ENCODE measurements at places on chromosomes 16 and 17.
A peak's percentile ranks its signal among the peaks of the same experiment; 100 is the strongest.

DNA sequence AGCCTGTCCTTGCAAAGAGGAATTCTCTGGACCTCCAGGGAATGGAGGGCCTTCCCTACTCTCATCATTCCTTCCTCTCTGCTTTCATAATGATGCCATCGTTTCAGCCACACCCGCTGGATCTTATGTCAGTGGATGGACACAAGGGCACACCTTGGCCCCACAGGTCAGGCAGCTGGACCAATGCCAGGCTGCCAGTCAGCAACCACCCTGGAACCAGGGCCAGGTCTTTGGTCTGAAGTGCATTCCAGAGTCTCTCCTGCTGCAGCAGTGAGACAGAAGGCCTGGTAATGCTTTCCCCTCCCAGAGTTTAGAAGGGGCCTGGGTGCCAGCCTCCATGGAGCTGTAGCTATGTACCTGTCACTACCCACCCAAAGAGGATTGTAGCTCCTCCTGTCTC, 7.4 kb downstream of the C1QL1 start:
- DNase-seq: no peak

GRCh38 chr16:30967795-30968194, 10.2 kb downstream of the SETD1A start:
- DNase-seq: no peak

GRCh38 chr17:46171939-46172338, 21.3 kb downstream of the KANSL1 start:
- DNase-seq: no peak

GRCh38 chr17:31907342-31907962, 5.9 kb upstream of the UTP6 start:
- DNase-seq: no peak

- DNase-seq: no peak
Observed at GRCh38 chr17:2483084-2483483, 28.6 kb downstream of the METTL16 start.

DNA sequence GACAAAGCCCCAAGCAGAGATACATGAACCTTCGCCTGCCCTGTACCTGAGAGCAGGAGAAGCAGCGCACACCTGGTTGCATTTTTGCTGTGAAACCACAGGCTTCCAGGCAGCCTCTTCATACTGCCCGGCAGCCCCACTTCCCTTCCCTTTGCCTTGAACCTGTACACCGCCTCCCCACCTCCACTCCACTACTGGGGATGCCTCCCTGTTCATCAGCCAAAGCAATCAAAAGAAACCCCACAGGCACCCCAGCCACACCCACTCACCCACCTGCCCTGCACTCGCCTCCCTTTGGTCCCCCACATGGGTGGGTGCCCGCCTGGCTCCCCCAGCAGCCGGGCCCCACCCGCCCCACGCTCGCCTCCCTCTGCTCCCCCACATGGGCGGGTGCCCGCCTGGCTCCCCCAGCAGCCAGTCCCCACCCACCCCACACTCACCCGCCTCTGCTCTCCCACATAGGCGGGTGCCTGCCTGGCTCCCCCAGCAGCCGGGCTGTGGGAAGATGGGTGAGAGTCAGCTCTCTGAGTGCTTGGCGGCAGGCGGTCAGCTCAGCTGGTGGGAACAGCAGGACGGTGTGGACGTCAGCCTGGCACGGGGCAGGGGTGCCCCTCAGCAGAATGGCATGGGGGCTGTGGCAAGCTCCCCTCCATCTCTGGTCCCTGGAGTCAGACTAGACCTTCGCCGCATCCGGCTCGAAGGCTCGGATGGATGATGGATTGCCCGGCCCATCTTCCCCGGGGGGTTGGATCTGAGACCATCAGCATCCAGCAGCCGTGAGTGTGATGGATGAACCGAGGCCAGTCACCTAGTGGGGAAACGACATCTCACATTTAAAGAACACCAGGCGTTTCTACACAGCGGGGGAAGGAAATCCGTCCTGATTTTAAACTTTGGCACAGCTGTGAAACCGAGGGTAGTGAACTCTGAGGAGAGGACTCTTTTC, 135.6 kb downstream of the BANP start:
- no peak for DNase-seq

GRCh38 chr16:90018652-90019542, at the start of gene DBNDD1:
Gene DBNDD1, minus strand, starts transcription at chr16:90019456. Its CDS starts 115 bp downstream, at chr16:90019341.
- no peak for DNase-seq

DNA sequence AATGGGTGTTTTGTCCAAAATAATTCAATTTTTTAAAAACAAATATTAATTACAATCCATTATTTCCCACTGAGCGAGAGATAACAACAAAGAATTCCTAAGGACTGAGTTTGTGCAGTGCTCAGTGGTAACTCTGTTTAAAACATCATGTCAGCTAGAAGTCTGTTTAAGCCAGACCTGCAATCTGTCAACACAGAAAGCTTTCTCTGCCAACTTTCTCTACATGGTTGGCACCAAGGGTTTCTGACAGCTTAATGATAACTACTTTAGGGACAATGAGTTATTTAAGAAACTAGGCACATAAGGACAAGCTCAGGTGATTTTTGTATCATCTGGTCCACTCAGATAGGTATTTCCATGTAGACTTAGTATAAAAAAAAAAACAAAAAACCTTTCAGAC, 81.8 kb downstream of the WDR59 start:
- DNase-seq: no peak

DNA sequence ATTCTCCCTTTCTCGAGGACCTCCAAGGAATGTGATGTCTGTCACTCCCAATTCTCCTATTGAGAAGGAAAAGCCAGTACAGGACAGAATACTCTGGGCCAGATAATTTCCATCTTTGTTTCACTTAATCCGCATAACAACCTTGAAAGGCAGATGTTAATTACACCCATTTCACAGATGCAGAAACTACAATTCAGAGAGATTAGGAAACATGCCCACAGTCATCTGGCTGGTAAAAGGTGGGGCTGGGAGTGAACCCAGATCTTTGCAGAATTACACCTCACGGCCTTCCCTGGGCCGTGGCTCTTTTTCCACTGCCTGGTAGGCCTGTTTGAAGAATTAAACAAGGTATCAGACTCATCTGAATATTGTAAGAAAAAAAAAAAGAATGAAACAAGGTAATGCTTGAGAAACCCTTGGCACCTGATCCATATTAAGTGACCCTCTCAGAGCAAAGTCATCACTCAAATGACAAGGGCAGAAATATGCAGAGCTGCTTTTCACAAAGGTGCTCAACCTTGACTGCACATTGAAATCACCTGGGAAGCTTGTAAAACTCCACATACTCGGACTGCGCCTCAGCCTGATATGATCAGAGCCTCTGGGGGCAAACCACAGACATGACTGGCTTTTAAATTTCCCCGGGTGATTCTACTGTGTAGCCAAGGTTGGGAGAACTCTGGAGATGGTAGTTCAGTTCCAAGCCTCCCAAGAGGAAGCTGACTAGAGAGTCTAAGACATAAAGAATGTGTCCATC, 16.6 kb upstream of the G6PC1 start:
- DNase-seq: no peak

- DNase-seq: peak; percentile 96
Observed at GRCh38 chr17:50151041-50151936, 812 bp upstream of the PPP1R9B start.

DNA sequence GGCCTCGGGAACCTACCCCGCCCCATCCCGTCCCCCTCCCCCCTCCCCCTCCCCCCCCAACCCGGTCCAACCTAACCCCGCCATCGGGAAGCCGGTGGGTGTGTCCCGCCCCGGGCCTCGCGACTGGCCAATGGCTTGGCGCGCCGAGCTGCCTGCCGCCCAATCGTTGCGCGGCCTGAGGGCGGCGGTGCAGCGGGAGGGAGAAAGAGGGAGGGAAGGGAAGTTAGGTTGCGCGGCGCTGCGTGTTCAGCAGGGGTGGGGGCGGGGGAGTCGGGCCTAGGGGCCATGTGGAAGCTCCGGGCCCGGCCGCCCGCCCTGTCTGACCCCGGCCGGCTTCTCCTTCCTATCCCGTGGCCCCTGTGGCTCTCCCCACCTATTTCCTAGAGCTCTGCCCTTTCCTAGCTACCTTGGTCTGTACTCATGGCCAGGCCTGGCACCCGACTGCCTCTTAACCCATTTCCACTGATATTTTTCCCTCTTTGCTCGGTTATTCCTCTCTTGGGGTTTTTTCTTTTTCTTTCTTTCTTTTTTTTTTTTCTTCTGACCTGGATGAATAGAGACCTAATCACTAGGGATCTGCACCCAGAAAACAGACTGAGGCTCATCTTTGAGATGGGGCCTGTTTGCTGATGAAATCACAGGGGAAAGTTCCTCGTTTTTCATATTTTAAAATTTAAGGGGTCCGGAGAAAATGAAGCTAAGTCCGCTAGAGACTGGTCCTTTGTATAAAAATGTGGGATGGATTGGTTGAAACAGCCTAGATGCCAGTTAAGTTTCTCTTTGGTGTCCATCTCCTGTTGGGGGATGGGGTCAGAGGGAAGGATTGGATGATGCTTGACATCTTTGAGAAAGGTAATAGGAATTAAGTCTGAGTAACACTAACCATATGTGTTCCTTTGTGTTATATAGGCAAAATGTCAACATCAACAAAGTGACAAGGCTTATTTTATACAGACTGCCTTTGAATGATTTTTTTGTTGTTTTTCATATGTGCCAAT, 1.1 kb downstream of the KPNB1 start:
- peak; percentile 96 for DNase-seq

- peak; percentile 53 for DNase-seq
Observed at GRCh38 chr17:81976332-81977210, 858 bp upstream of the ASPSCR1 start.

- peak; percentile 46 for DNase-seq
Observed at GRCh38 chr16:49592546-49593423, 219.2 kb downstream of the C16orf78 start.

DNA sequence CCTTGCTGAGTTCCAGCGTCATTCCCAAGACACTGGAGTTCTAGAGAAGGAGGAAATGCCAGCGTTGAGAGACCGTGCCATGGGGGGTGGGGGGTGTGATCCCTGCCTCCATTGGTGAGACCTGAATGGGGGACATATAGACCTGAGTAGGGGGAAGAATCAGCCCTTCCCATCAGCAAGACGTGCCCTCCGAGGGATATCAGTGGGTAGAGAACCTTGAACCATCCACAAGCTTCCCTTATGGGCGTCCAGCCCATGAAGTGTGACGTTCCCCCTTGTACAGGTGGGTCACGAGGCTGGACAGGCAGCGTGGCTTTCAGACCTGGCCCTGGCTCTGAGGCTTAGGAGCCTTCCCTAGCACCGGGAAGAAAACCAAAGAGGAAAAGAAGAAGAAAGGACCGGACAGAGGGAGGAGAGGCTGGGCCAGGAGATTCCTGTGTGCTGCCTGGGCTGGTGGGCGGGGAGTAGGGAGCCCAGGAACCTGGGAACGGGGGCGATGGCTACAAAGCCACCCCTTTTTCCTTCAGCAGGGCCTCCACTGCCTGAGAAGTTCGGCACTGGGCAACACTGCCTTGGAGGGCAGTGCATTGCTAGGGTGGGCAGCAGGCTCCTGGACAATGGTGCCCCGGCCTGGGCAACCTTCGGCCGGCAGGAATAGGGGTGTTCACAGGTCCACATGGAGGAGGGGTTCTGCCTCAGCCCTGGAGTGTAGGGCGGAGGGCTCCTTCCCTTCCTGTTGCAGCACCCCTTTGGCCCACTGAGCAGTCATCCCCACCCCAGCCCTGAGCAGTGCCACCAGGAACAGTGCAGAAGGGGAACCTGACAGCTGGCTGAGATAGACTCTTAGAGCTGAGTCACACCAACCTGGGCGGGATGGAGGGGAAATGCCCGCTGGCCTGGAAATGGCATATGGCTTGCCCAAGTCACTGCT, 7.2 kb downstream of the RAB11FIP4 start:
- peak; percentile 31 for DNase-seq

GRCh38 chr17:81733507-81734404, 21.7 kb downstream of the SLC25A10 start:
- DNase-seq: peak; percentile 79

- DNase-seq: no peak
Observed at GRCh38 chr17:82837586-82838320, 2.1 kb downstream of the ZNF750 start.

DNA sequence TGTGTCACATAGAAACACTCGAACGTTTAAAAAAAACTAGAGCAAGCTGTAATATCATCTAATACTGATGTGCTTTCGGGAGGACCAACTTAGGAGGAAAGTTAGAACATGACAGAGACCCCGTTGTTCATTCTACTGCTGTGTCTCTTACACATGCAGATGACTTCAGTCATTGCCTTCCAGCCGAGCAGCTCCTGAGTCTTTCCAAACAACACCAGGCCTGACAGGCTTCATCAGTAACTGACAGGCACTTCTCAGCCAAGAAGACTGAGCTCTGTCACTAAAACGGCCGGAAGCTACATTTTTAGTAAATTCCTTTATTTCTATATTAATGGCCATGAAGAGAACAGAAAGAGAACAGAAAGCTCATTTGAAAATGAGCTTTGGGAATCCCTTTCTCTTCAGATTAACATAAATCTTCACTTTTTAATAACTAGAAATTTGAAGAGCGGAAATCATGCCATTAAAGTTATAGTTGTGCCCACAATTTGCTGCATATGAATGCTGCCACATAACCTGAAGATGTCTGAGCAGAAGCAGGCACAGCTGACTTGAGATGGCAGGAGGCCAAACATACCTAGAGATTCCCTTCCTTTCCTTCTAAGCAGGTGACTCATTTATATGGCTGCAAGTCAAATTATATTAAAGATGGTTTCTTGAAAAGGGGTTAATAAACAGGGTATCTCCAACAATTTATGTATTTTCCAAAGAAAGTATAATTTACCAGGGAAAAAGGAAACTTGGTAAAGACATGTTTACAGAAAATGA, 148.9 kb downstream of the ITFG1 start:
- DNase-seq: no peak

DNA sequence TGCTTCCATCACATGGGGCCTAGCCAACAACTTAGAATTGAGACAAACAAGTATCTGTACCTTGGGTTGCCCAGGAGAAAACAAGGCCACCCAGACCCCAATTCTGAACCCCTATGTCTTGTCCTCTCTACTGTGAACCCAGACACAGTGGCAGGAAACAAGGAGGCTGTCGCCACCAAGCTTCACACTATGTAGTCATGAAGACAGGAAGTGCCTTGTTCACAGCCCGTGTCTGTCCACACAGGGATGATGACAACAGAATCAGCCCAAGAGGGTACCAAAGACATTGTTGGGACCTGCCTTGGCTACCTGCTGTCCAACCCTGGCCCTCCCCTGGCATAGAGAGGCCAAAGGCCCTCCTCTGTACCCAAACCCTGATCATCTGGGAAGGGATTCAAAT, 84.8 kb downstream of the CDYL2 start:
- peak; percentile 76 for DNase-seq
